ENCODE measurements at places on chromosomes 1 and 21.

GRCh38 chr1:111988743-111989453 lies 570 bp downstream of the KCND3 start:
- no peak for DNase-seq

DNA sequence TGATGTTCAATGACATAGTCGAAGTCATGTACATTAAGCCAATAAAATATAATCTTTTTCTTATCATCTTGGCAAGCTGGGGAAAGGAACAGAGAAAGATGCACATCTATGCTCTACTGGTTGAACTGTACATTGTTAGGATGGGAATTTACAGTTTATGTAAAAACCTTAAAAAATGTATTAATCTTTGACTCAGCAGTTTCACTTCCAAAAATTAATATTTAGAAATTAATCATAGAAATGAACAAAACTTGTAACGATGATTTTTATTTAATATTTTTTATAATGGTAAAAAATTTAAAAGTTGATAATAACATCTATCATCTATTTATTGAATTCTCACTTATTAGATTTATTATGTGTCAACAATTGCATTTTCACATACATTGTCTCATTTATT lies 5.7 kb upstream of the C1orf141 start:
- no peak for DNase-seq

DNA sequence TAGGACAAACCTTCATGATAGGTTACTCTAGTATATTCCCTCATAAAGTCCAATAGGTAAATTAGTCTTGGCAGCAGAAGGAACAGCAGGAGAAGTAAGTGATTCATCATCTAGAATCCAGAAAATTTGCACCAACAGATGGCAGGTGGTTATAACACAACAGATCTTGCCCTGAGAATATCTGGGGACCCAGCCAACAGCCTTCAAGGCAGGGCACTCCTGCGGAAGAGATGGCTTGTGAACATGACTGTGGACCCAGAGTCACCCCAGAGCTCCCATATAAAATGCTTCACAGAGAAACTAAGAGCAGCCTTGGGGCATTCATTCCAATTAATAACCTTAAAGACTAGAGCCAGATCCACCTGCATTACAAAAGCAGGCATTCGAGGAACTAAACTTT lies 7.9 kb upstream of the PLA2G2C start:
- no peak for DNase-seq

DNA sequence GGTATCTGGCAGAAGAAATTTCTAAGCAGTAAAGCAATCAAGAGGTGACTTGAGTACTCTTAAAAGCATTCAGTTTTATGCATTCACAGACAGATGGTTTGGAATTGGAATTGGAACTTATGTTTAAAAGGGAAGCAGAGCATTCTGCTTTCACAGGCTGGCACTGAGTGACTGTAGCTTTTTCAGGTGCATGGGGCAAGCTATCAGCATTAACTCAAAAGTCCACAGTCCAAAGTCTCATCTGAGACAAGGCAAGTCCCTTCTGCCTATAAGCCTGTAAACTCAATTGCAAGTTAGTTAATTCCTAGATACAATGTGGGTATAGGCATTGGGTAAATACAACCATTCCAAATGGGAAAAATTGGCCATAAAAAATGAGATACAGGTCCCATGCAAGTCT lies 1620.3 kb downstream of the MRPL39 start:
- DNase-seq: no peak

DNA sequence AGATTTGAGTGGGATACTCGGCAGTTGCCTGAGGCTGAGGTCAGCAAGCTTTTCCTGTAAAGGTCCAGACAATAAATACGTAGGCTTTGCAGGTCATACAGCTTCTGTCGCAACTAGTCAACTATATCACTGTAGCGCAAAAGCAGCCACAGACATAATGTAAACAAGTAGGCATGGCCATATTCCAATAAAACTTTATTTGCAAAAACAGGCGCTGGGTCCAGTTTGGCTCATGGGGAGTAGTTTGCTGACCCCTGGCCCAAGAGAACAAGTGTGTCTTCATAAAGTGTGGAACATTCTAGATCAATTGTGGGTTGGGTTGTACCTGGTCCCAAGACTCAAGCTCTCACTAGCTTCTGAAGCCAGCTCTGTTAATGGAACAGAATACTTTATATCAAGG lies 78.8 kb downstream of the MIS18A start:
- no peak for DNase-seq

All from retinal pigment epithelial cell (primary cell).